Liver (tissue), 10 donors: ENCODE measurements at places on chromosomes 3 and 15. TPM values are rescaled to one million over a fixed set of nuclear protein-coding genes. Genes with fewer than 3 reads are reported as not detected.

DNA sequence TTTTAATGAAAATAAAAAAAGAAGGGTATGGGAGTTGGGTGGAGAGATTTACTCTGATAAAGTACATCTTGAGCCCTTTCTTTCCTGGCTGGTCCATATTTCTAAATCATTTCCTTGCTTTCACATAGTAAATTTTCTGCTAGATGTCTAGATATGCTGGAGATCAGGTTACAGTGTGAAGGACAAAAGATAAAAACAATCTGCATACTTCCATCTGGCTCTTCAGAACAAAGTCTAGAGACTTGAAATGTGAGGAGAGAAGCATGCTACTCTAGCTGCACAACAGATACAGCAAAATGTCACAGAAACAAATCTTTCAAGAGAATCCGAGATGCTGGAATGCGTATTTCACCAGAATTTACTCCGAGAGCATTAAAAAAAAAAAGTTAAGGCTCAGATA lies 42.2 kb downstream of the FOXP1 start:
- no peak for DNase-seq

CPNE9 gene
- total RNA-seq = not detected

TGFBR2 gene
- total RNA-seq = 61.2 TPM

GRCh38 chr3:197540961-197541377 lies 14.8 kb downstream of the BDH1 start:
- DNase-seq = no peak

DNA sequence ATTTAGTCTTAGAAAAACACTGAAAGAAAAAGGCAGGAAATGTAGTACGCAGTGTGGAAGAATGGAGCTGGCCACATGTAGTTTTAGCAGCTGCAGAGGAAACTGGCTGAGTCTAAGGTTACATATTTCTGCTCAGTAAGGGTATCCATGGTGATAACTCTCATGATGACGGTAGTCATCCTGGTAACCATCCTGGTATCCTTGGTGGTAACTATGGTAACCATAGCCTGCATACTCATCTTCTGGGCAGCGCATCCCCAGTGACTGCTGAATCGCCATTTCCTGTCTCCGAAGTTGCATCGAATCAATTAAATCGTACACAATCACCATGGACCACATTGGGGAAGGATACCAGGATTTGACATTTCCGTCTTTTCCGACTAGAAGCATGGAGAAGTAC lies 35.7 kb downstream of the CCDC80 start:
- DNase-seq = no peak

- no peak for DNase-seq
These were observed 45.0 kb upstream of the FGF12 start for GRCh38 chr3:192772240-192772894.

IGSF10 gene
- 1.6 TPM for total RNA-seq

DNA sequence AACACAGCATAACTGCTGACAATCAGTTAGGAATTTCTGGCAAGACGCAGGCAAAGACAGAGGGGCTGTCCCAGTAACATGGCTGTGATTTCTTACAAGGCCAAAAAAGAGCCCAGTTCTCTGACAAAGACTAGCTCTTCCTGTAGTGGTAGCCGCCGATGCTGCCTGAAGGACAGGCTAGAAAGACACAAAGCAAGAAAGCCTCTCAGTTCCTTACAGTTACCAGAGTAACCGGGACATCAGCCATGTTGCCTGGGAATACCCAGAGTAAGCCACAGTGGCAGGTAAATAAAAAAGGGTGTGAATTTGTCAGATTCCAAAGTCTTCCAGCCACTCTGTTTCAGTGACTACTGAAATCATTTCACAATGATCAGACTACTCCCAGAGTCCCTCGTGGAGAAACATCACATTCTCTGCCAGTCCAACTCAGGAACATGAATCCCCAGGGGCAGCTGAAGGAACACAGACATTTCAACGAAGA lies 493.6 kb upstream of the ADAMTS9 start:
- DNase-seq = no peak

FSTL1 gene
- 20.8 TPM for total RNA-seq

CHST13 gene
- total RNA-seq = 19.7 TPM

- DNase-seq = no peak
These were observed 35.8 kb downstream of the ATP2B2 start for GRCh38 chr3:10469441-10470119.

DNA sequence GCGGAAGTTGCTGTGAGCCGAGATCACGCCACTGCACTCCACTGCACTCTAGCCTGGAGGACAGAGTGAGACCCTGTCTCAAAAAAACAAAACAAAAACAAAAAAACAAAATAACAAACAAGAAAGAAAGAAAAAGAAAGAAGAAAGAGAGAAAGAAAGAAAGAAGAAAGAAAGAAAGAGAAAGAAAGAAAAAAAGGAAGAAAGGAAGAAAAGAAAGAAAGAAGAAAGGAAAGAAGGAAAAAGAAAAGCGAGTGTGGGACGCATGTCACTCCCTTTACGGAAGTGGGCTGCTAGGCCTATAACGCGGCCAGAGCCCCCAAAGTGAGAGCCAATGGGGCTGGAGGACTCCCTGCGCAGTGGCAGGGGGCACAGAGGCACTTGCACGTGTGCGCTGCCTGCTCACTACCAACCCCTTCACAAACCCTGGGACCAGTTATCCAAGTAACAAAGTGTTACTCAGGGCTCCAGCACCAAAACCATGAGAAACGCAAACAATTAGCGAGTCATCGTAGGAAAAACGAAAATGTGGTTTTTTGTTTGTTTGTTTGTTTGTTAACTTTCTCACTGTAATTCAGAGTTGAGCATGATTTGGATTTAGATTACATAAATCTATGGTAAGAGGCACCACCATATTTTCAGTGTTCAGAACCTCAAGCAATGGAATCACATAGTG lies 40.8 kb upstream of the ATP1B3 start:
- DNase-seq = no peak

- DNase-seq = no peak
These were observed 2.6 kb downstream of the CLDN1 start for GRCh38 chr3:190319660-190320059.

- DNase-seq = no peak
These were observed 7.9 kb upstream of the TSEN2 start for GRCh38 chr3:12476238-12476897.

- DNase-seq = no peak
These were observed 225.5 kb upstream of the IL12A start for GRCh38 chr3:159763011-159763601.

LSMEM2 gene
- 0.08 TPM for total RNA-seq

- no peak for DNase-seq
These were observed 39.0 kb downstream of the IL12A start for GRCh38 chr3:160027541-160028195.

DNA sequence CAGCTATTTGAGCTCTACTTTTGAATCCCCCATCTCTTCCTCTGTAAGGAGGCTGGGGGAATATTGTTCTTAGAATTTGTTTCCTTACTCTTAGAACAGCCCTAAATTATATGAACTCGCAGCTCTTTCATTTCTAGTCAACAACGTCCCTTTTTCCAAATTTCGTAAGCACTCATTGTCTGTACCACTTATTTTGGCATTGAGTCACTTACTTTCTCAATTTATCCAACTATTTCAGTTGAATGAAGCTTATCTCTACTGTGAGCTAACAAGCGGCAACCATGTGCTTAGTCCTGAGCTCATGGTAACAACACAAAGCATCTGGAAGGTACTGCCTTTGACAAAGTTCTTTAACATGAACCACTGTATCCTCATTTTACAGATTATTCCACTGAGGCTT lies 191.1 kb downstream of the GREM1 start:
- DNase-seq = no peak

DNA sequence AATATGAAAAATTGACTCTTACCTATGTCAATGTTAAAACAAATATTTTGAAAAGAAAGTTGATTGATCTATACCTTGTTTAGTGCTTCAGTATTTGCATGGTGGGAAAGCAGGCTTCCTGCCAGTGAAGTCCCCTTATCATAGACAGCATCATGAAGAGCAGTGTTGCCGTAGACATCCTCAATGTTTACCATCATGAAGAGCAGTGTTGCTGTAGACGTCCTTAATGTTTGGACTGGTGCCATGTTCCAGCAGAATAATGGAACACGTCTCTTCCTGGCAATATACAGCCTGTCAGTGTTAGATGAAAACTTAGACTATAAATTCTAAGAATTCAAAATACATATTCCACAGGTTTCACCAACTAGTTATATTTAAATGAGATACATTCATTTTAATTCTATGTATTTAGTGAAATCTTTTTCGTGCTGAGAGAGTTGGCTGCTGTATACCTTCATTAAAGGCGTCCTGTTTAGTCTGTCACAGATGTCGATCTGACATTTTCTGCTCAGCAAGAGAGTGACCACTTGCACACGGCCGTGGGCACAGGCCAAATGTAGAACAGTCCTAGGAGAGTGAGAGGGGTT lies 116.8 kb downstream of the LMLN start:
- DNase-seq = no peak

GPR160 gene
- total RNA-seq = 7.2 TPM

DNA sequence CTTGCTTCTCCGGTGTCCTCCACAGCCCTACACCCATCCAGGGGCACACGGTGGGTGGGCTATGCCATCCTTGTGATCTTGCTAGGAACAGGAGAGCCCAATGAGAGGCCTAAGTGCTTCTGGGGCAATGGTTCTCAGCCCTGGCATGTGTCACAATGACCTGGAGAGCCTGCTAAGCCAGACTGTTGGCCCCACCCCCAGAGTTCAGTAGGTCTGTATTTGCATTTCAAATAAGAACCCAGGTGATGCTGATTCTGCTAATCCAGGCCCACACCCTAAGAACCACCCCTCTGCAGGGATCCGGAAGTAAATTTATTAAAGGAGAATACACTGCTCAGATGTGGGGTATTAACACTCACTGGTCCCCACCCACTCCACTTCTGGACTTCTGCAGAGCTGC lies 57.9 kb downstream of the RORA start:
- DNase-seq = no peak

DNA sequence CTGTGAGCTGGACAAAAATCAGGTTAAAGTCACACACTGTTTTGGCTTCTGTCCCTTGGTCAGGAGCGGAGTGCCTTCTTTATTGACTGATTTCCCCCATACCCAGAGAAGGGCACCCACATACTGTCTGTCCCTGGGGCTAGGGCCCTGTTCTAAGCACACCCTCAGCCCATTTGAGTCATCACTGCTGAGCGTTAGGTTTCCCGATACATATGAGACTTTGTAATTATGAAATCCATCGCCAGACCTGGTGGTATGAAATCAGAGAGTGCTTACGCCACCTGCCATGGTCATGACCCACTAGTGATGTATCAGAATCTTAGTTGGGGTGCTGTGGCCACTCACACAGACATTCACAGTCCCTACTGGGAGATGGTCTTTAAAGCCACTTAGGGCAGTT lies 96.8 kb downstream of the CHDH start:
- no peak for DNase-seq

DNA sequence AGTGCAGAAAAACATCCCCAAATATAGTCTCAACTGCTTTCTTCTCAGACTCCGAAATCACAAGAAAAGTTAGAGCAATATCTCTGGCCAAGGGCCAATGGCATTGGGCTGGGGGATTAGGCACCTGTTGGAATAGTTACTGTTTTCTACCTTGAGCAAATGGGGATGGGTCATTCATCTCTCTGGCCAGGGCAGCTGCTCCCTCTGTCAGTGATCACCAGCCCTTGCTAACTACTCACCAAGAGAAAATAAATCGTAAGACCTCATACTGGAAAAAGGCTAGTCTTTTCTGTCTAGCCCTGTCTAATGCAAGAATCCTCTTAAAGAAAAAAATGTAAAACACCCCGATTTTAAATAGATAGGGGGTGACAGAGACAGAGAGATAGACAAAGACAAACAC lies 10.9 kb downstream of the CERS3 start:
- no peak for DNase-seq

SCAANT1 gene
- not detected for total RNA-seq

DNA sequence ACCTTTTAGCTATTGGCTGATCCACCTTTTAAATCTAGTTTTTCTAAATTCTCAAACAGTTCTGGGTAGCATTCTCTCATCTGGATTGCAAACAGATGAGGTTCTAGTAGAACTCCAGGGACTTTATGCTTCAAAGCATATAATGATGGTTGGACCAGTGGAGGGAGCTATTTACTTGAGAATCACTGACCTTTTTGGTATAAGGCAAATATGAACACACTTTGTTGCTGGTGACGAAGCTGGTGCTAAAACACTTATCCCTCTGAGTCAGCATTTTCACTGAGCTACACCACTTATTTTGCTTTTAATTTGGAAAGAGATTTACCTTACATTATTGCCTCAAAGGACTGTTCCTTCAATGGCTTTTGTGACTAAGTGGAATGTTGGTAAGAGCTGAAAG lies 58.6 kb upstream of the SLITRK3 start:
- no peak for DNase-seq

DNA sequence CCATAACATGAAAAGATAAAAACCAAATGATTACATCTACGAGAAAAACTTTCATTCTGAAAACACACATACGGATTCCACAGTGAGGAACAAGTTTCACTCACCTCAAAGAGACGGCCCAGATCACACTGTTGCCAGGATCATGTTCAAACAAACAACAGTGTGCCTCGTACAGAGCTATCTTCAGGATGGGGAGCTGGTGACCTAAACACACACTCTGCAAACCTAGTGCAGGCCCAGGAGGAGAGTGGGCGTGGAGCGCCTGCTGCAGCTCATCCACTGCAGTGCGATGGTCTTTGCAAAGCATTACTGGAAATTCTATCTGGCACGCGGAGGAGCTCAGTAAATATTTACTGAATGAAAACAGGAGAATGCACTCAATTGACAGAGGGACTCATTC lies 38.5 kb downstream of the TAMM41 start:
- DNase-seq = no peak

DNA sequence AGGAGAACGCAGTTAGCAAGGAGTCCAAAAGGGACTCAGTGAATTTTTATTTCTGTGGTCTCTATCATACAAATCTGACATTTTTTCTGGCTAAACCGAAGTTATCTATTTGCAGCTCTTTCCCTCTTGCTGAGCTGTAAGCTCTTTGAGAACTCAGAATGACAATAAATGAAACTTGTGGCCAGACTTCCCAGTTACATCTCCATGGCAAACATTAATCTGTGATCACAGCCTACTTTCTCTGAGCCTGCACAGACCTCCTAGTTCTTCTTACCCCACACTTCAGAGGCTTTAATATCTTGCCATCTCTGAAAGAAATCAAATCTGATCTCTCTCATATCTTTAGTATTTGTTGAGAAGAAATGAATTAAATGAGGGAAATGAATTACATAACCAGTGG lies 58.0 kb downstream of the PLD1 start:
- DNase-seq = no peak

- DNase-seq = no peak
These were observed 89.2 kb upstream of the RORA start for GRCh38 chr15:61318301-61318700.

- DNase-seq = no peak
These were observed 81.9 kb upstream of the TOPAZ1 start for GRCh38 chr3:44159696-44160300.

DNA sequence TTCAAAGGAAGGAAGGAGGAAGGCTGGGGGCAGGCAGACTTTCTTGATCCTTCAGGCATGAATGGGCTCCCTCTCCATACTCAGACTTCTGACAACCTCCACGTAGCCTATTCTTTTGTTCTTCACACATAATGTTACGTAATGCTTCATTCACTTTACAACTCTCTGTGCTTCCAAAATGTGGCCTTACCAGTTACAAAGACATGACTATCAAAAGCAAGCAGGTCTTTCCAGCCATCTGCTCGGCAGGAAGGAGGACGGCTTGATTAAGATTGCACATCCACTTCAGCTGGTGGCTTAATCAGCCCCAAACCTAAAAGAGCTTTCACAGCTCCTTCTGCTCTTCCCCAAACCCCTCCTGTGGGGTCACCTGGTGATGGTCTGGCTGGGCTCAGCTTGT lies 263.2 kb downstream of the XXYLT1 start:
- no peak for DNase-seq

GRCh38 chr15:57134851-57135250 lies 216.4 kb downstream of the TCF12 start:
- no peak for DNase-seq

TNNC1 gene
- 0.28 TPM for total RNA-seq

GRCh38 chr3:142501004-142501926 lies 53.4 kb upstream of the XRN1 start:
- no peak for DNase-seq
